CD4-positive, alpha-beta memory T cell (primary cell): ENCODE measurements at places on chromosomes 7 and 10. TPM values are rescaled to one million over a fixed set of nuclear protein-coding genes. Genes with fewer than 3 reads are reported as not detected.

Gene TMEM130
- total RNA-seq: not detected

Gene EXOC4
- 68.9 TPM for total RNA-seq

Gene DIP2C
- 5.7 TPM for total RNA-seq

Gene TMEM236
- 0.17 TPM for total RNA-seq

Gene CNTNAP2
- total RNA-seq: 0.20 TPM

Gene TMEM213
- total RNA-seq: not detected

Gene LLCFC1
- total RNA-seq: not detected

Gene GNAI1
- total RNA-seq: 0.49 TPM

Gene SPDYE6
- not detected for total RNA-seq

Gene ELFN1
- total RNA-seq: 0.12 TPM

Gene HYCC1
- 16.2 TPM for total RNA-seq

Gene NODAL
- not detected for total RNA-seq

Gene EPHA1
- 30.7 TPM for total RNA-seq

Gene INHBA
- total RNA-seq: not detected

Gene CPA2
- not detected for total RNA-seq

Gene ADRA2A
- not detected for total RNA-seq

Gene PRF1
- 18.0 TPM for total RNA-seq

Gene GDF2
- not detected for total RNA-seq

Gene GIMAP6
- total RNA-seq: 173 TPM

Gene PPP1R3A
- total RNA-seq: not detected

Gene FEZF1
- total RNA-seq: not detected
